ENCODE measurements at places on chromosomes 1 and 21.

- DNase-seq, result no peak
Observed at GRCh38 chr1:3262681-3263286, 191.7 kb upstream of the ARHGEF16 start.

DNA sequence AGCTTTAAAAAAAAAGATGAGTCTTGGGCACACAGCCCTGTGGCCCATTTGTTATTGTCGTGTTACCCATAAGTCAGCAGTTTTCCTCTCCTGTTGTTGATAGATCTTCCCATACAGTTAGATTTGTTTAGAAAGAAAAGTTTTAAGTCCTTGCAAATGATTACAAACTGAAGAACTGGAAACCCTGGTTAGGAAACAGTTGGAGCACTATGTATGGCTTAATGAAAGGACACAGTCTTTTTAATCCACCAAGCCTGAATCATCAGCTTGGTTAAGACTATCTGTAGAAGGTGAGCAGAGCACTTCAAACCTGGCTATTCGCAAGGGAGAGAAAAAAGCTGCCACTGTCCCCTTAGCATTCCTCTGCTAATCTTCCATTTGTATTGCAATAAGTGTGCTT, 241.0 kb downstream of the DISC1 start:
- DNase-seq, result no peak

GRCh38 chr21:25568246-25568645, 39.0 kb downstream of the MRPL39 start:
- no peak for DNase-seq

GRCh38 chr1:54180701-54181360, 19.0 kb downstream of the CYB5RL start:
- no peak for DNase-seq

DNA sequence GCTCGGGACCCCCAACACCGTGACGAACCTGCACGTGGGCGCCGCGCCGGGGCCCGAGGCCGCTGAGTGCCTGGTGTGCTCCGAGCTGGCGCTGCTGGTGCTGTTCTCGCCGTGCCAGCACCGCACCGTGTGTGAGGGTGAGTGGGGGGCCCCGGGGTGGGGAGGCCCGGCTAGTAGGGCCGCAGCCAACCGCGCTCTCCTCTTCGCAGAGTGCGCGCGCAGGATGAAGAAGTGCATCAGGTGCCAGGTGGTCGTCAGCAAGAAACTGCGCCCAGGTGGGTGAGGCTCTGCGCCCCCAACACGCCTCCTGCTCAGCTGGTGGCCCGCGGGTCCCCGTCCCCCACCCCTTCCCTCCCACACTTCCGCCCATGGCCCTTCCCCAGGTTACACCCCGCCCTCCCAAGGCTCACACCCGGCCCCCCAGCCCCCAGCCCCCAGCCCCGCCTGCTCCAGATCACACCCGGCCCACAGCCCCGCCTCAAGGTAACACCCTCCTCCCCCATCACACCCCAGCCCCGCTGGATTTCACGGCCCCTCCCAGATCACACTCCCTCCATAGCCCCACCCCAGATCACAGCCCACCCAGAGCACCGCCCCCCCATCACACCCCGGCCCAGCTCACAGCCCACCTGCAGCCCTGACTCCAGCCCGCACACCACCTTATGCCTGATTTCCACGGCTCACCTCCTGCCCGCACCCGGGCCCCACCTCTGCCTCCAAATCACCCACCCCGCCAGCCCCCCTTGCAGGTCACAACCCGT, 2.4 kb upstream of the MMP23B start:
- peak; percentile 42 for DNase-seq

GRCh38 chr21:21007606-21008005, 9.4 kb downstream of the NCAM2 start:
- no peak for DNase-seq

DNA sequence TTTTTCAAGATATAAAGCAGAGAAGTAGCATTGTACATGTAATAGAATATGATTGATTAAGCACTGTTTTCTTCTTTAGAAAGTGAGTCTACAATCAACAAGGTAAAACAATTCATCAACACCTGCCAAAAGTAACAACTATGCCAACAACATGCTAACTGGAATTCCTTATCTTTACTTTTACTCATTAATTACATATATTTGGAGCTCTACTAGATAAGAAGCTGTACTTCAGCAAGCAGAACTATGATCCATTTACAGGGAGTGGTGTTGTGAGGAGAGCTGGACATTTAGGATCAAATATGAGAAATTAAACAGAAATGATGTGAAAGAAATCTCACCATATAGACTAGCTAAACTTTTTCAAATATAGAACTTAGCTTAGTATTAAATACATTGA, 51.0 kb downstream of the RGS2 start:
- no peak for DNase-seq

GRCh38 chr21:44450999-44451398, 4.3 kb upstream of the LRRC3 start:
- no peak for DNase-seq
